ENCODE measurements at places on chromosomes 7 and 10.

DNA sequence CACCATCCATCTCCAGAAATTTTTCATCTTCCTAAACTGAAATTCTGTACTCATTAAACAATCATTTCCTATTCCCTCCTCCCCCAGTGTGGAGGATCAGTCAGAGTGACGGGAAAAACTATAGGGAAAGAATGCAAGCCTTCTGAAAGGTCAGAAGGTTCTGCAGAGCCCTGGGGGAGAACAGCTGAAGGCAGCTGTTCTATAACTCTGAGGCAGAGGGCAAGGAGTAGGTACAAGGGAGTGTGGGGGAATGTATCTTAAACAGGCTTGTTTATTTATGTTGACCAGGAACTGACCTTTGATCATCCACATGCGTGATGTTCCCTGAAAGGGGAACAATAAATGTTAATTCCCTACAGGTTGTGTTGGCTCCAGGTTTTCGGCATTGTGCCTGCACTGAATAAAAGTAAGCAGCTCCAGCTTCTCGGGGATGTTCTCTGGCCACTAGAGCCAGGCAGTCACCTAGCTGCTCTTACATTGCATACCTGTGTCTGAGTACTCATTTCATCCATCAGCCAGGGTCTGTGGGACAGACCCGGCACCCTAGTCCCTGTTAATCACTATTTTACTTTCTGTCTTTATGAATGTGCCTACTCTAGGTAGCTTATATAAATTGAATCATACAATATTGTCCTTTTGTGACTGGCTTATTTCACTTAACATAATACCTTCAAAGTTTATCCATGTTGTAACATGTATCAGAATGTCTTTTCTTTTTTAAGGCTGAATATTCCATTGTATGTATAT lies 5.8 kb downstream of the IFIT1 start:
- DNase-seq = no peak

DNA sequence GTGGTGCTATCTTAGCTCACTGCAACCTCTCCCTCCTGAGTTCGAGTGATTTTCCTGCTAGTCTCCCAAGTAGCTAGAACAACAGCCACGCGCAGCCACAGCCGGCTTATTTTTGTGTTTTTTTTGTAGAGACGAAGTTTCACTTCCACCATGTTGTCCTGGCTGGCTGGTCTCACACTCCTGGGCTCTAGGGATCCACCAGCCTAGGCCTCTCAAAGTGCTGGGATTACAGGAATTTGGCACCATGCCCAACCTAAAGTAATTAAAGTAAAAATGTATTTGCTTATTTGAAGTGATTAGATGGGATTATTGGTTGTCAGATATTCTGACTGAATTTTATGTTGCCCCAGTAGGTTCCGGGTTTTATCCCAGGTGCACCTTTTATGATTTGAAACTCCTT lies 22.7 kb downstream of the LUC7L2 start:
- no peak for DNase-seq

- DNase-seq = no peak
Measured at GRCh38 chr7:85103962-85104361, 82.9 kb downstream of the SEMA3D start.

GRCh38 chr7:142554560-142555532 lies 194.4 kb upstream of the PRSS1 start:
- DNase-seq = no peak

DNA sequence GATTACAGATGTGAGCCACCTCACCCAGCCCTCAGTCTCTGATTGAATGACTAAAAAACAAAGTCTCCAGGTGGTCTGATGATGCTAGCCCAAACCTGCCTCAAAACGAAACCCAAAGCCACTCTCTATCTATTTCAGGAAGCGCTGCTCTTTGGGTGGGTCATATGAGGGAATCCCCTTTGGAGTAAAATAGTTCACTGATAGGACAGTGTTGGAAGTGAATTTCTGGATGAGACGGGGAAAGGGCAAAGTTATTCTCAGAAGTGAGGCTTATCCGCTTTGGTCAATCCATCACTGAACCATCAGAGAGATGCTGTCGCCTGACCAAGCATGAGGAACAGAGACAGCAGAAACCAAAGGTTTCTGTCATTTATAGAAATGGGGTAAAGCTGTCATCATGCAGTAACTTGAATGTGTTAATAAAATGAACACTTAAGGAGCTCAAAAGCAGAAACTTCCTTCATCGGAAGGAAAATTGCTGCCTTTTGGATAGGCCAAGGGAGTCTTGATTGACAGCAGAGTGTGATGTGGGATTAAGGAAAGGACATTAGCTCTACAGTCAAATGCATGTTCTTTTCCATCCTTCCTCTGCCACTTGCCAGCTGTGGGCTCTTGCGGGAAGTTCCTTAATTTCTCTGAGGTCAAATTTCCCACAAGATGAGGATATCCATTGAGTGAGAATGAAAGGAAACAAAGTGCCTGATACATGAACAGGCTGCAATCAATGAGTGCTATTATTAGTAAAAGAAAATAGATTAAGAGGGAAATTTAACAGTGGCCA lies 64.9 kb upstream of the C1QL3 start:
- no peak for DNase-seq

- DNase-seq = no peak
Measured at GRCh38 chr10:108612485-108612884, 1310.8 kb downstream of the XPNPEP1 start.

- DNase-seq = no peak
Measured at GRCh38 chr10:59901470-59901869, 4.9 kb downstream of the CCDC6 start.

DNA sequence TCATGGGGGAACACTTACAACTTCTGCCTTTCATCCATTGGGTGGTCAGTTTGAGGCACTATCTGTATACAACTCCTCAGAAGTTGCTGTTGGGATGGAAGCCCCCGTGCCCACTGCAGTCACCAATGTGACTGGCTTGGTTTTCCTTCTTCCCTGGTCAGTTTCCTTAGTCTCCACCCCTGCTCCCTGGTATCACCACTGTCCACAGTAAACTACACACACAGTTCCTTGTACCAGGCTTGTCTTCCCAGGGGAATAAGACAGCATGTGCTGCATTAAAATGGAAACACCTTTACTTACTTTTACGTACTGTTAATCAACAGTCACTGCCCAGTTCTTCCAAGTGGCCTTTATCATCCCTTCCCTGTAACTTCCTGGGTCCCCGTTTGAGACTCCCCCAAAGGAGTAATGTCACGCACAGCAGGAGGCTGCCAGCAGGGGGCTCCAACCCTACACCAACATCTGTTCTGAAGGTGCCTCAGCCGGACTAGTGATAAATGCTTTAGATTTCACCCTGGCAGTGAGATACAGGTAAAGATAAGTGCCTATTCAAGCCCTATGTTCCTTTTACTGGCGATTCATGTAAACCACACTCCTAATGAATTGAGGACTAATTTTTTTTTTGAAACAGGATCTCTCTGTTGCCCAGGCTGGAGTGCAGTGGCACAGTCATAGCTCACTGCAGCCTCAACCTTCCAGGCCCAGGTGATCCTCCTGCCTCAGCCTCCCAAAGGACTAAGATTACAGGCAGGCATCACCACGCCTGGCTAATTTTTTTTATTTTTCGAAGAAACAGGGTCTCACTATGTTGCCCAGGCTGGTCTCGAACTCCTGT lies 45.3 kb upstream of the PIK3AP1 start:
- DNase-seq = no peak

DNA sequence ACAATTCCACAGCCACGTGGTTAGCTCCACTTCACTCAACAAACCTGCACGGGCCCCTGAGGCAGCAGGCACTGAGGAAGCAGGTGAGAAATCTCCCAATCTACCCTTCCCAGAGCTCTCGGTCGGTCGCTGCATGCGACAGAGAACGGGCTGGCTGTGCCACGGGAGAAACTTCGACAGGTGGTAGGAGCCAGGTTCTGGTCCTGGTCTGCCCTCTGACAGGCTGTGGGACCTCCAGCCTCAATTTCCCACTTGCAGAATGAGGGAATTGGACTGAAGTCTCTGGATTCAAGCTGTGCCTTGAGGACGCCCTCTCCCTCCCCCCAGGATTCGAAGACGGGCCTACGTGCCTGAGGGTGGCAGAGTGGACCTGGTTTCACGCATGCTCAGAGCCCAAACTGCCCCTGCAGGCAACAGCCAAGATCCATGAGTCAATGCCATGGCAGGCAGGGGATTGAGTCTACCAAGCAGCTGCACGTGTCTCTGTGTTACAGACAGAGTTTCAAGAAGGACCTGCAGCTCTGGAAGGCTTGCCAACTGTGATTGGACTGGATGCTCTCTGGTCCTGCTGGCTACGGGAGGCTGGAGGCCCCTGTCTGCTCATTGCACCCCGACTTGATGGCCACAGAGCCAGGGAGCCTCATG lies 215.0 kb downstream of the USP6NL start:
- no peak for DNase-seq

DNA sequence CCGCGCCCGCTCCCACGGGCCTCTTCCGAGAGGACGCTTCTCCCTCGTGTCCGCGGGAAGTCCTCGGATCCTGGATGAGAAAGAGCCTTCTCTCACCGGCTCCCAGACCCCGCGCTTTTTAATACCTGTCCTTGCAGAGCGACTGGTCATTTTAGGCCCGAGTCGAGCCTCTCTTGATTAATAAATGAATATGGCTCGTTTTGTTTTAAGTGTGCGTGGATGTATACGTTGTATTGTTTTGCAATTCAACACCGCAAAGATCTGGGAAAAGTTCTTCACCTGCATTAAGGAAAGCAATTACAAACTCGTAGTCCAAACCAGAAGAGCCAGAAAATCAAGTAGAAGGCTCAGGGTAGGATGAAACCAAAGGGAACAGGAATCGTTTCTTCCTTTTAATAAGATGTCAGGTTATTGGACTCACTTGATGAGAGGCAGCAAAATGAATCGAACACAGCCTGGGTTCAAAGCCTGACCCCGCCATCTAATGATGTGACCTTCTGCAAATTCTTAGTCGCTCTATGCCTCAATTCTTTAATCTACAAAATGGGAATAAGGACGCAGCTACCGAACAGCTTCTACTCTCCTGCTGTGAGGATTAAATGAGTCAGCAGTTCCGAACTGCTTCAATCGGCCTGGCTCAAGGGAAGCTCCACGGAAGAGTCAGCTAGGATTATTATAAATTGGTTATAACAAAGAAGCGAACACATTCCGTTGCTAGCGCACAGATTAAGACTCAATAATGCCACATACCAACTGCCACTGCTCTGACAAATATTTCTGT lies 277.8 kb upstream of the NEBL start:
- DNase-seq = no peak

DNA sequence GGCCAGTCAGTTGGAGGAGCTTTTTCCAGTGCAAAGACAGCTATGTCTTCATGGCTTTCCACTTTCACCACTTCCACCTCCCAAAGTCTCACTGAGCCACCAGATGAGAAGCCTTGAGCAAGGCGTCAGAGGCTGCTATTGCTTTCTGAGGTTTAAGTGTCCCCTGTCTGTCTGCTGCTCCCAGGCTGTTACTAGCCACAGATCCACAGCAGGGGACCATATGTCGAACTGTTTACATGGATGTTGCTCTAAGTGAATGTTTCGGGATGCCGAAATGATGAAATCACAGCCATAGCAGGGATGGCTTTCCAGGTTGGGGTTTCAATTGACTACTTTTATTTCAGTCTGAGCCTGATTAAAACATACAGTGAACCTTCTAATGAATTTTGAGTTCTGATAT lies 88.5 kb downstream of the AVL9 start:
- no peak for DNase-seq

GRCh38 chr7:150631866-150632864 lies at the start of gene GIMAP6:
GIMAP6 (minus strand) TSS chr7:150632385; CDS start chr7:150630142, 2,243 bp downstream.
- DNase-seq = no peak

DNA sequence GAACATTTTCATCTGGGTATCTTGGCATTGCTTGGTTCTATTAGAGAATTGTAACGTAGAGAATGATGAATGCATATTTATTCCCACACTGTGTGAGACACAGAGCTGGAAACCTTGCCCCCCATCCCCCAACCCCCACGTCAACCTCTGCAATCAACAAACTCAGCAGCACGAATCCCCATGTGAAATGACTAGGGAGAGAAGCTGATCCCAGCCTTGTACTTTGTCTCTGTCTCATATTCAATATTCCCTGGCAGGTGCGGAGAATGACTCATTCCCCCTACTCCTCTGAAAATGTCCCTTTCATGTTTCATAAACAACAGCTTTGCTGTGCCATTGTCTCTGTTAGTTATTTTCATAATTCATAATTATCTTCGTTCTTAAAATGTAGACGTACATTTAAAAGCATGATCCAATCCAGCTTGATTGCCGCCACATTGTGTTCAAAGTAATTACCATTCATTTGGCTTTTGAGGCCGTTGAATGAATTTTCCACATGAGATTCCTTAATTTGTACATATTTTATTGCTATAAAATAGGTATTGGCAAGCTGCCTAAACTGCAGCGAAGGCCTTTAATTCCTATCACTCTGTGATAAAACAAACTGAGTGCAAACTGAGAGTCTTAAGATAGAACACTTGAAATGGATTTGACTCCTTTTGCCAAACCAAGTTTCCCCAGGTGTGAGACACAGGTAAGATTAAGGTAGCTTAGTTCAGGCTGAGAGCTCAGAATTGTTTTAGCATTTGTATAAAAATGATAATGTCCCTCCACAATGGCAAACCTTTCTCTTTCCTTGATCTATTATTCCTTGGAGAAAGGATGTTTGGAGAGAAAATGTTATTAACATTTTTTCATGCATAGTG lies 920.2 kb downstream of the TYW1 start:
- no peak for DNase-seq

- no peak for DNase-seq
Measured at GRCh38 chr7:87032604-87033339, 26.7 kb downstream of the ELAPOR2 start.

DNA sequence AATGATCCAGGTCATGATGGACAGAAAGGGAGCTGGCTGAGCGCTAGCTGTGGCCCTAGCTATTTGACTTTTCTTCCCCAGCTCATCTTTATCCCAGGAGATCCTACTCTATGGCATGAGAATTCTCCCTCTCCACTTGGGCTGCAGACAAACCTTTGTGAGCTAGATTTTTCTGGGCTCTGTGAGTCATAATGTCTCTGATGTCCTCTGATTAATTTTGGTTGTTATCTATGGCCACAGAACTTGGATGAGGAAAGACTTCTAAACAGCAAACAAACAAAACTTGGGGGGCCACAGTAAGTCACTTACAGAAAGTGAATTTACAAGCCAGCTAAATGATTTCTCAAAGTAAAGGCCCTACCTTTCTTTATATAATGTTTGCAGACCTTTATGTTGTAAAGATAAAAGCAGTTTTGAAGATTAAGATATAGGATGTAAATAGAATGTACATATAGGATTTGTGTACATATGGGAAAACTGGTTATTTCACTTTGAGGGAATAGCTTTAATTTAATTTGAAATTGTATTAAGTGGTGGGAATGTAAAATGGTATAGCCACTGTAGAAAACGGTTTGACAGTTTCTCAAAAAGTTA lies 10.4 kb downstream of the ABLIM1 start:
- no peak for DNase-seq

GRCh38 chr10:104835422-104835821 lies 194.3 kb downstream of the SORCS3 start:
- DNase-seq = peak; percentile 14

- DNase-seq = no peak
Measured at GRCh38 chr10:14820010-14820774, 17.6 kb downstream of the CDNF start.

- peak; percentile 61 for DNase-seq
Measured at GRCh38 chr7:18352339-18353255, 143.0 kb upstream of the HDAC9 start.

- DNase-seq = no peak
Measured at GRCh38 chr10:76106611-76107010, 675.2 kb downstream of the LRMDA start.

GRCh38 chr10:118635674-118636402 lies 40.4 kb upstream of the PRLHR start:
- no peak for DNase-seq

All from NCI-H345 (cell line).